ENCODE measurements at places on chromosomes 2 and 18.

DNA sequence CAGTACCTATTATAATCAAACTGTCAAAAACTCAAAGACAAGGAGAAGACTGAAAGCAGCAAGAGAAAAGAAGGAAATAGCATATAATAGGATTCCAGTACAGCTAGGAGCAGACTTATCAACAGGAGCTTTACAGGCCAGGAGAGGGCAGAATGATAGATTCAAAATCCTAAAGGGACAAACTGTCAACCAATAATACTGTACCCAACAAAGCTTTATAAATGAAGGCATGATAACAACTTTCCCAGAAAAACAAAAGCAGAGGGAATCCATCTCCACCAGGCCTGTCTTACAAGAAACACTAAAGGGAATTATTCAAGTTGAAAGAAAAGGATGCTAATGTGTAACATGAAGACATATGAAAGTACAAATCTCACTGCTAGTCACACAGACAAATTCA lies 42.0 kb downstream of the PDE1A start:
- no peak for DNase-seq

DNA sequence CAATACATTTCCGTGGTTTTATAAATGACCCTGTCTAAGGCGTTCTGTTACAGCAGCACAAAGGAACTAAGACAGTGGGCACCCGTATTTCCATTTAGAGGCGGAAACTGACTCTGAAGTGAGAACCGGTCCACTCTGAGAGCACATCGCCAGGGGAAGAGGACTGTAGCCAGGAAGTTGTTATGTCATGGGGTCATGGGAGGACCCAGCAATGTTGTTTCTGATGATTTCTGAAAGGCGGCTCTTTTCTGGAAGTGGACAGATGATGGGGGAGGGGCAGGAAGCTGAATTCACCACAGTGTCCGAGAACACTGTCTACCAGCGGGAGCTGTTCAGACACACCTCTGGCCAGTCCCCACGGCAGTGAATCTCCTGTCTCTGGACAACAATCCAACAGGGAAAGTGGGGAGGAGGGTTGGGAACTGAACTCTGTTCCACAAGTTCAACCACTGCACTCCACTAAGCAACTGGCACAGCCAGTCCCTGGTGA lies 2.1 kb upstream of the LRRFIP1 start:
- DNase-seq, result no peak

GRCh38 chr2:200922439-200922838 lies 33.3 kb downstream of the NIF3L1 start:
- DNase-seq, result no peak

GRCh38 chr18:32956591-32957315 lies 183.9 kb upstream of the KLHL14 start:
- DNase-seq, result no peak

GRCh38 chr18:48154828-48155227 lies 224.4 kb upstream of the SMAD2 start:
- no peak for DNase-seq

- no peak for DNase-seq
These were observed 63.3 kb upstream of the NEDD4L start for GRCh38 chr18:57980573-57981307.

DNA sequence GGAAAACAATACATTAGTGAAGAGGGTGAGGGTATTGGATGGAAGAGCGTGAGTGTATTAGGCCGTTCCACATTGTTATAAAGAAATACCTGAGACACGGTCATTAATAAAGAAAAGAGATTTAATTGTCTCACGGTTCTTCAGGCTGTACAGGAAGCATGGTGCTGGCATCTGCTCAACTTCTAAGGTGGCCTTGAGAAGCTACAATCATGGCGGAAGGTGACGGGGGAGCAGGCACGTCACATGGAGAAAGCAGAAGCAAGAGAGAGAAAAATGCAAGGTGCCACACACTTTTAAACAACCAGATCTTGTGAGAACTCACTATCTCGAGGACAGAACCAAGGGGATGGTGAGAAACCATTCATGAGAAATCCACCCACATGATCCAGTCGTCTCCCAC lies 18.2 kb downstream of the HPCAL1 start:
- DNase-seq, result no peak

- no peak for DNase-seq
These were observed 361.9 kb downstream of the TXNL1 start for GRCh38 chr18:56276466-56276865.

DNA sequence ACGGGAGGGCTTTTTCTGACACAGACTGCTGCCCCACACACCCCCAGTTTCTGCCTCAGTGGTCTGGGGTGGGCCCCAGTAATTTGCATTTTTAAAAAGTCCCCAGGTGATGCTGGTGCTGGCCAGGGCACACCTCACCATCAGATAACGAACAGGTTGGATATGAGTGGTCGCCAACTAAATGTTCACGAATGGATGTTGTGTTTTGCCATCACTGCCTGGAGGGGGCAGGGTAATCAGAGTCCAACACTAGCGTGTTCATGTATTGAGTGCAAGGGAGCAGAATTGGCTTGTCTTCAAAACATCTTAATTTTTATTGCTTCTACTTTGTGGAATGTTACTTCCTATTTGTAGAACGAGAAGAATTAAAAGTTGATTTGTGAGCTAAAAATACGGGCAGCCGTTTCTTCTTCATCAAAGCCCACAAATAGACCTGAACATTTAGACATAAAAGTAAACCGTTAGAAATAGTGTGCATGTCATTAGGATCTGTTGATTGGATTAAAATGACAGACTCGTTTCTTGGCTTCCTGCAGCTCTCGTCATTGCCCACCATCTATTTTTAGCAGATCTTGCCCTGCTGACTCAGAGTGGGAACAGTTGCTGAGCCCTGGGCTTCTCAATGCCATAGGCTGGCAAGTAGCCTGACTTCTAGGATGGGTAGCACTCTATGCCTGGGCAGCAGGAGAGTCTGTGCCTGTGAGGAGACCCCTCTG lies 45.2 kb downstream of the NCK2 start:
- no peak for DNase-seq

- no peak for DNase-seq
These were observed 26.6 kb upstream of the MAP3K20 start for GRCh38 chr2:173048897-173049661.

DNA sequence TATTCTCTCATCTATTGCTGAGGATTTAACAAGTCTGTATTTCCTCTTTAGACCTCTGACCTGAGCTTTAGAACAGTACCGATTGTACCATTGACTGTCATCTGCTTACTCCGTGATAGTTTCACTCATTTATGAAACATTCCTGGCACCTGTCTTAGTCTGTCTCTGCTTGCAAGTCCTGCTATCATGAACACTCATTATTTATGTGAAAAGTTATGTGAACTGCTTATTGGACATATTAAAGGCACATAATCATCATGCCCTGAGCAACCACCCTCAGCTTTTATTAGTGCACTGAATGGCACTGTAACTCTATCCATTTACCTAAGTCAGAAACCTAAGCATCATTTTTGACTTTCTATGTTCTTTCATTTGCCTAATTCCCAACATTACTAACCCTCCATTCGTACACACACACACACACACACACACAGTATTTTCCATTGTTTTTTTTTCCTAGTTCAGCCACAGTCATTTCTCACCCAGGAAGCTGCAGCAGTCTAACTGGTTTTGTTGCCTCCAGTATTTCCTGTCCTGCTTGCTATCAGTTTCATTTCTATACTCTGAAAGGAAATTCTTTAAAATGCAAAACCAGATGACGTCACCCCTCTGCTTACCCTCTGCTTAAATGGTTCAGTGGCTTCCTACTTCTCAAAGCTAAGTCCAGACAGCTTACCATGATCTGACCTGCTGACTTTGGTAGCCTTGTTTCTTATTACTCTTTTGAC lies 146.1 kb downstream of the HAUS1 start:
- DNase-seq, result no peak

DNA sequence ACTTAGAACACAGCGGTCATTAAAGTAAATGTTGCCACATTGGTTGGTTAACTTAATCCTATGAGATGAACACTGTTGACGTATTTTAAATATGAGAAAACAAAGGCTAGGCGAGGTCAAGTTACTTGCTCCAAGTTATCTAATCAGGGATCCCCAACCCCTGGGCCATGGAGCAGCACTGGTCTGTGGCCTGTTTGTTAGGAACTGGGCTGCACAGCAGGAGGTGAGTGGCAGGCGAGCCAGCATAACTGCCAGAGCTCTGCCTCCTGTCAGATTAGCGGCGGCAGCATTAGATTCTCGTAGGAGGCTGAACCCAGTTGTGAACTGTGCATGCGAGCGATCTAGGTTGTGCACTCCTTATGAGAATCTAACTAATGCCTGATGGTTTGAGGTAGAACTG lies 878.9 kb downstream of the CPS1 start:
- DNase-seq, result peak; percentile 30
